ENCODE measurements at places on chromosomes 12 and 14.

- DNase-seq = peak; percentile 99
Measured at GRCh38 chr12:7189398-7190267, at the start of gene PEX5. Gene PEX5, plus strand, starts transcription at chr12:7189686. Its CDS starts 692 bp downstream, at chr12:7190378.

GRCh38 chr12:128815779-128816642, 7.7 kb downstream of the SLC15A4 start:
- no peak for DNase-seq

GRCh38 chr12:6554168-6555017, 1.4 kb downstream of the IFFO1 start:
- DNase-seq = peak; percentile 54

GRCh38 chr12:68331869-68332727, at the start of gene MDM1:
Gene MDM1, minus strand, starts transcription at chr12:68332362. Its CDS starts 117 bp downstream, at chr12:68332245.
- peak; percentile 98 for DNase-seq

GRCh38 chr14:86331341-86331740, 801.4 kb downstream of the FLRT2 start:
- no peak for DNase-seq

- DNase-seq = no peak
Measured at GRCh38 chr12:20040831-20041230, 327.5 kb upstream of the PDE3A start.

GRCh38 chr14:22737052-22737451, 29.4 kb upstream of the OXA1L start:
- DNase-seq = no peak

DNA sequence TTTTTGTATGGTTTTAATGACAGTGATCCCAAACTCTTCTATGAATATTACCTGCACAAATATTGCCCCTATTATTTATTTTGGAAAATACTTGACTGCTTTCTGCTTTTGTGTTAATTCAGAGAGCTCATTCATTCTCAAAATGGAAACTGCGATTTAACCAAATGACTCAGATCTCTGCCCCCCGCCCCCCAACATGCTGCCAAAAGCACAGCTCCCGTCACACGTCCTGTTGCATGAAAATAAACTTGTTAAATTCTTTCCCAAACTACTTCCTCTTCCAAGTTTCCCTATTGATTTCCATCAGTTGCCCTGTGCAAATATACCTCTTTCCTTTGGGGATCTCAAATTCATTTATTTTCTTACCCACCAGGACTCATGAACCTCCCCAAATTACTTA, 18.0 kb upstream of the NRDE2 start:
- no peak for DNase-seq

DNA sequence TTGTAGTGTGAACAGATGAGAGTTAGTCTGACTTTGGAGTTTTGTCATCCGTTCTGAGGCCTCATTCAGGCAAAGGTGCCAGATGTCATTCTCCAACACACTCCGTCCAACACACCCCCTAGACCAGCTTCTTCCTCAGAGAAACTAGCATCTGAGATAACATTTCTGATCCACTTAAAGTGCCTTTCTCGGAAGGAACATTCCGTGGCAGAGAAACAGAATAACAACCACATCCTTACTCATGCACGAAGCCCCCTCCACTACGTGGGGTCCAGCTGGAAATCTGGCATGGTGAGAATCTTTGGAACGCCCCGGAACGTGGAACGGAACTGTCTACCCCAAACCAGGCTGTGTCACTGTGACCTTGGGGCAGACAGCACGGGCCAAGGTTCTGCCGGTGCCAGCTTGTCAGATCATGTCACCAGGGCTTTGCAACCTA, 17.0 kb upstream of the BCL7A start:
- no peak for DNase-seq

DNA sequence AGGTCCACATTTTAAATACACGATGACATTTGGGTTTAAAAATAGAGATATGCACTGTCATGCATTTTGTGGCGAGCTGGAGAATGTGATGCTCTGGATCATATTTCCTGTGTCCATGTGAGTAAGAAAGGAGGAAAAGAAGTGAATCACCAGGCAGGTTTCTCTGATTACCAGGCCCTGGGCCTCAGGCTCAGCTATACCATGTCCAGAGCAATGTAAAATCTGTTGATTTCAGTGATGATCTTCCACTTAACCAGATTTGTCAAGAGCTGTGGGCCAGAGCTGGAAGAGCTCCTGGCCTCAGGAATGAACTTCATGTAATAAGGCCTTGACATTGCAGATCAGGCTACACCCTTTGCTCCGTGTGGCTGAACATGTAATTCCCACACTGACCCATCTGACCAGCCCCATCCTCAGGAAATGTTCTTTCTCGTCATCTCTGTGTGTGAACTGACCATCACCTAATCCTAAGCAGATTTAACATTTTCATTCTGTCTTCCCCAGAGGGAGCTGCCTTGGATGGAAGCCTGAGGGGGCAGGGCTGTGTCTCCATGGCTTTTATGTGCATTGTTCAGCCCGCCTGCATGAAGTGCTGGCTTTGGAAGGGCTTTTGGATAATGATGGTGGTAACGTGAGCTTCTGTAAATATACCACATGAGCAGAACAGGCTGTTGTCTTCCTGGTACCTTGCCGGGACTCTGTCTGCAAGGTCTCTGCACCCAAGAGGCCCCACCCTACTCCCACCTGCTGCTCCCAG, 54.5 kb downstream of the CRACR2A start:
- DNase-seq = peak; percentile 96

- DNase-seq = no peak
Measured at GRCh38 chr14:97266653-97267052, 469.5 kb downstream of the VRK1 start.

DNA sequence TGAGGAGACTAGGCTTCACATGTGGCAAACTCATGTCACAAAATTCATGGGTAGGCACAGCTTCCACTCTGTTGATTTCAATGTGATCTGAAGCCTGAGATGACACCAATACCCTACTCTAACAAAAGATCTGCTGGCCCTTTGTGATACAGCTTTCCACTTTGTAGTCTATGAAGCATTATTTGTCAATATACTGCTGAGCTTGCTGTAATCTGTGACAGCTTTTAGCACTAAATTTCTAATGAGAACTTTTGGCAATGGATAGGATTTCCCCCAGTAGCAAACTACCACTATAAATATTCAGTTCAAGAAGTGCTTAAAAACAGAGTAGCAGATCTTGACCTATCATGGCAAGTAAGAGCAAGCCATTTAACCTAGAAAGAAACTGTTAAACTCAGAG, 5.6 kb upstream of the HEATR5A start:
- DNase-seq = no peak

GRCh38 chr12:51855586-51856428, 7.3 kb upstream of the FIGNL2 start:
- peak; percentile 58 for DNase-seq
